ENCODE measurements at places on chromosomes 12 and 14.

DNA sequence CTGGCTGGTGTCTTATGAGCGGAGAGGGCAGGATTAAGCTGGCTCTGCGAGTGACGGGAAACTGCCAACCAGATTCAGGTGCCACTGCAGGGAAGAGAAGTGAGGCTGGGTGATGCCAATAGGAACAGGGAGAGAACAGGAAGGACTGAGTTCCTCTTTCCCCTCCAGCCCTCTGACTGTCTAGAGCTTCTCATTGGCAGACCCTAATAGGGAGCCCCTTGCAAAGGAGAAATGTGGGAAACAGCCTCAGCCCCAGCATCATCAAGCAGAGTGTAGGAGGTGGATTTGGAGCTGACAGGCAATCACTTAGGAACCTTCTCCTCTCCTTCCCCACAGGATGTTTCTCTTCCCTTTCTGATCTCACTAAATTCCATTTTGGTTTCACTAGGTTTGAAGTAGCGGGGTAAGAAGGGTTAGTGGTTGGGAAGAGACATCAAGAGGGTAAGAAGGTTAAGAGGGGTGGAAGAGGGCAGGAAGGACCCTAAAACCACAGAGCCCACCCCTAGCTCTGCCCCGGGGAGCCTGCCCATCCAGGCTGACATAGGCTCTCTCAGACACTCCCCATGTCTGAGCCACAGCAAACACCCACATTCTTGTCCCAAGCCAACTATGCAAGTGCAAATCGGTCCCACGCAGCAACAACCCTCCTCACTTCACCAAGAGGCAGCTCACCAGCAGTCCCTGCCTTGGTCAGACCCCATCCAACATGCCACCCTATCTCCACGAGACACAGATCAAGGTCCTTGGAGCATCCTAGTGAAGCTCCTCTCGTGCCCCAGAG, 111.1 kb downstream of the STAB2 start:
- no peak for DNase-seq

DNA sequence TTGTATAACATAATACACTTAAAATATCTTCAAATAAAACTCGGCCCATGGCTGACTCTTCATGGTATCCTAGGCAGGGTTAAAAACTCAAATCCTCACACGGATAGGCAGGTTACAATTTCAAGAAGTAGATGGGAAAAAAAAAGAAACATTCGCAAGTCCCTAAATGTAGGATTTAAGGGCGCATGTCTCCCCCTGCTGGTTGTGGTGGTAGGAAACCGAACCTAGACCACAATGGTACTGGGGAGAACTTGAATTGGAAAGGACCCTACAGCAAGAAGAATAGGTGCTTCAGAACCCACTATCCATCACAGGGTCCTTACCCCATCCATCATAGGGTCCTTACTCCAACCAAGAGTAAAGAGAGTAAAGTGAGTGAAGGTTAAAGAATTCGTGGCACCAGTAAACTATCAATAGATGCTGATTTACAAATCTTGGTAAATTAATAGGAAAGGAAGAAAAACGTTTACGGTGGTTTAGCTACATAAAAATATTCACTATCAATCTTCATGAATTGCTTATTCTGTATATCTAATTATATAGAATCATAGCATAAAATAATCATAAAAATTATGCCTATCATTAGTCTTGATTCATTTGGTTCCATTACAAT, 3.3 kb upstream of the CIPC start:
- DNase-seq: peak; percentile 58

GRCh38 chr12:87344699-87345098, 684.5 kb downstream of the C12orf50 start:
- DNase-seq: no peak

DNA sequence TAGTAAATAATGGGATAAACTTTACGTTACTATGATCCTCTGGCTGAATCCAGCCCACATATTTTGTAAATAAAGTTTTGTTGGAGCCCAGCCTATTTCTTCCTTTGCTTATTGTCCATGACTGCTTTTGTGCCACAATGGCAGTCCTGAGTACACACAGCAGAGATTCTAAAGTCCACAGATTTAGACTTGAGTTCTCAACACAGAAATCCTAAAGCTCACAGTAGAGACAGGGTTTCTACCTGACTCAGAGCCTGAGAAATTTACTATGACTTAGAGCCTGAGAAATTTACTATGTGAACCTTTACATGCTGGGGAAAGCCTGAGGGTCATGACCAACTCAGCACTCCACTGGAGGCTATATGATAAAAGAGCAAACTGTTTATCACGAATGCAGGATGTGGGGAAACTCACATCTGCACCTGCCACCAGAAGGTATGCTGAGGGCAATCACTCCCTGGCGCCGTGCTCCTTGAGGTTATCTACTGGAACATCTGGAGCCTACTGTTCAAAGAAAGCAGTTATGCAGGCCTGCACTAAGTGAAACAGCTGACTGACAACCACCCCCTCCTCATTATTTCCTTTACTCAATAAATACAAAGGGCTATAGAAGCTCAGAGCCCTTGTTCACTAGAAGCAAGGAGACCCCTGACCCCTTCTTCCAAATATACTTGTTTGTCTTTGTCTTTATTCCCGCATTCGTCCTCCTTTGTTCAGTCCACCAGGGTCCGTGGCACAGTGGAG, 52.6 kb upstream of the BICD1 start:
- no peak for DNase-seq

DNA sequence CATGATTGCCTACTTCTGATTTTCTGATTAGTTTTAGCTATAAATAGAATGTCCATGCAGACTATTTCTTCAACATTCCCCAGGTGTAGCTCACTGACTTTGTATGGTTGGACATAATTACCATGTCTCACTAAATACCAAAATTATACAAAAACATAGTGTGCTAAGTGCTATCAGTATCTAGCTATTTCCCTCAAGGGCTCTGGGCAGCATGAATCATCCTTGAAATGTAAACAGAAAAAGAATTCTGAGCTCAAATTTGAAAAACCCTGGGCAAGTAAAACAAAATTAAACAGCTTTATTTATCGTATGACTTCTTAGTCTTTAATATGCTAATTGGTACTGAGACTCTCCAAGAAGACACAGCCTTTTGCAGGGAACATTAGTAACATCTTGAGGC, 82.9 kb downstream of the SPATA7 start:
- no peak for DNase-seq

GRCh38 chr14:99670361-99671234, 13.5 kb upstream of the CYP46A1 start:
- no peak for DNase-seq

- no peak for DNase-seq
These were observed 26.3 kb upstream of the OASL start for GRCh38 chr12:121065345-121065744.

DNA sequence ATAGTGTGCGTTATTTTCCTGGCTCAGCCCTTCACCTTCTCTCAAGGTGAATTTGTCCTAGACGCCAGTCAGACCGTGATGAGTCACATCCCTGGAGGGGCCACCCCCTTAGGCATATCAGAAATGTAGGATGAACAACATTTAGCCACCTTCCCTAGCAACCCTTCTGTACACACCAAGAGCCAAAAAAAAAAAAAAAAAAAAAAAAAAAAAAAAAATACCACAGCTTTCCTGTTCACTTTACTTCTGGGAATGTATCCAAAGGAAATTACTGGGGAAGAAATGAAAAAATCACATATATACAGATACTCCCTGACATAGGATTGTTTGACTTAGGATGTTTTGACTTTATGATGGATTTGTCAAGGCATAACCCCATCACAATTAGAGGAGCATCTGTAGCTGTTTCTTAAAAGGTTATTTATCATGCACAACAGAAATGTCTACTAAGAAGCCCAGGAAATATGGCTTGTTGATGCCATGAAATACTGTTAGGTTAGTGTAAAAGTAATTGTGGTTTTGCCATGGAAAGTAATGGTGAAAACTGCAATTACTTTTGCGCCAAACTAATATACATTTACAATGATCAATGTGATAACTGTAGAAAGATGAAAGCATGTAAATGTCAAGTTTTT, 68.2 kb upstream of the BDKRB2 start:
- DNase-seq: no peak

DNA sequence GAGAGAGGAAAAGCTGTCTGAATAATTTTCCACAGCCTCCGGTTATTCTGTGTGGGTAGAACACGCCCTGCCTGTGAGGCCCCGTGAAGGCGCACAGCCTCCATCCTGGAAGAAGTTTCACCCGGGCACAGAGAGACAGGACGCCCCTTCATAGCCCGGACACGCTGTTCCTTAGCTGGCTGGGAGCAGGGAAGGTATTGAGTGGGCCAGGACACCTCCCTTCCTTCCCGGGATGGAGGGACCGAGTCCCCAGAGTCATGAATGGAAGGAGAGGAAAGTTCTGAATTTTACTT, 135.5 kb downstream of the GCH1 start:
- DNase-seq: no peak

- DNase-seq: no peak
These were observed 166.0 kb downstream of the IPO8 start for GRCh38 chr12:30529489-30530269.

DNA sequence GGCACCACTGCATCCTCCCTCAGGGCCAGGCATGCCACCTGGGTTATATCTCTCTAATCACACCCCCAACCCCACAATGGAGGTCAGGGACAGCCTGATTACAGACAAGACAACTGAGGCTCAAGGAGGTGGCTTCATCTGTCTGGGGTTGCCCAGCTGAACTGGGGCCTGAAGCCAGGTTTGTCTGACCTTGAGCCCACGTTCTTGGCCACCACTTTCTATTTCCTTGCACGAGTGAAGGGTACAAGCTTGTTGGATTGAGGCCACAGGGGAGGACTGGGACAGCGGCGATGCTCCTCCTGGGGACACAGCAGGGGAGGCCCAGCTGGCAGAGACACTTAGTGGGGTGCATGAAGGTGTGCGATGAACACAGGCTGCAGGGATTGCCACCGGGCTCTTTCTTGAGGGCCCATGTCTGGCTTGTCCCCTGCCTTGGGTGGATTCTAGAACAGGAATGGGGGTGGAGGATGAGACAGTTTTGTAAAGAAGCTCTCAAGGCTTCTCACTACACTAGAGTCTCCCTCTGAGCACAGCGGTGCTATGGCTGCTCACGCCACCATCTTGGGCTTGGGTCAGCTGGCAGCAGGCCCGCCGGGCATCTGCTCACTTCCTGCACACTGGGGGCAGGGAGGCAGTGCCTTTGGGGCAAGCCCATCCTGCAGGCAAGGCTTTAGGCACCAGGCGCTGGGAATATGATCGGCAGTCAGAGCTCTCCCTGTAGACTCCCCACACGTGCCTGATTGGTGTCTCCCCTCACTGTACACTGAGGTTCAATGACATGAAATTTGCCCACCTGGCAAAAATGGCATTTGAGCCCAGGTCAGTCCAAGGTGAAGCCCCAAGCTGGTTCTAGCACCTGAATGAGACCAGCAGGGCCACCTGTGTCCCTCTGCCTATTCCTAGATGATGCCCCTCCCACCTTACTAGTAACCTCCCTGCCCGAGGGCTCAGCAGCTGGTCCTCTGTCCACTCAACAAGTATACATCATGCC, 16.0 kb downstream of the RITA1 start:
- DNase-seq: no peak

DNA sequence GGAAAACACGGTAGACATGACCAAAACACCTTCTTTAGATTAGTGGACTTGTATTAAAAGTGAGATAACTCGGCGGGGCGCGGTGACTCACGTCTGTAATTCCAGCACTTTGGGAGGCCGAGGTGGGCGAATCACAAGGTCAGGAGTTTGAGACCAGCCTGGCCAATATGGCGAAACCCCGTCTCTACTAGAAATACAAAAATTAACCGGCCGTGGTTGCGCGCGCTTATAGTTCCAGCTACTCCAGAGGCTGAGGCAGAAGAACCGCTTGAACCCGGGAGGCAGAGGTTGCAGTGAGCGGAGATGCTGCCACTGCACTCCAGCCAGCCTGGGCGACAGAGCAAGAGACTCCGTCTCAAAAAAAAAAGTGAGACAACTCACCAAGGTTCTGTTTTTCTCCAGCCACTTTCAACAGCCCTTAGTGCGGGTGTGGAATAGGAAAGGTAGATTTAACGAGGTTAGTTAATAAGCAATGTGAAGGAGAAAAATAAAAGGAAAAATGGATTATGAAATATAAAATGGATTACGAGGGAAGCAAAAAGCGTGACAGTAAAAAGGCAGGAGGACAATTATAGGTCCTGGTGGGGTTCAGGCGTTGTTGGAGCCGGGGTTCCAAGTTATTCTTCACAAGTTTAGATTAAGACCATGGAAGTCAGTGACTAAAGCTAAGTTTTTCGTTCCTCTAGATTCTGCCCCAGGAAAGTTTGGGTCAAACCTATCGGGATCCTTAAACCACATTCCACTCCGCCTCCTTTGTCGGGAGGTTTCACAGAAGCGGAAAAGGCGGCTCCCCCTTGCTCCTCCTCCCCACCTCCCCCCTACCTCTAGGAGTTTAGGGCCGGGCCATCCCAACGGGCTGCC, 534 bp downstream of the PPP2R3C start:
- no peak for DNase-seq

GRCh38 chr14:61498811-61499210, 177.4 kb downstream of the PRKCH start:
- no peak for DNase-seq

DNA sequence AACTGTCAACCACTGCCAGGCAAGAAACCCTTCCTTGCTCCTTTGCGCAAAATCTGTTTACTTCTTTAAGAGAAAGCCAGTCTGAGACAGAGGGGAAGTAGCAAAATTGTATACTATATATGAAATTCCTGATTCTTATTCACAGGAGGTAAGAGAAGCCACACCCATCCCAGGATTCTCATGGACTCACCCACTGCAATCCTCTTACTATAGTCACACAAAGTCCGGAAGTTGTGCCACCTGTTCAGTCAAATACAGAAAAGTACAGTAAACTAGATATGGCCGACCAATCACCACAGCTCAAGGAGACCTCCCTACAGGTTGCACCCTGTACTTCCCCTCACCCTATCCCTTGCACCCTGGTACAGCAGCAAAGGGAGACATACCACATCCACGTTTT, 2.9 kb downstream of the PRMT5 start:
- peak; percentile 75 for DNase-seq

DNA sequence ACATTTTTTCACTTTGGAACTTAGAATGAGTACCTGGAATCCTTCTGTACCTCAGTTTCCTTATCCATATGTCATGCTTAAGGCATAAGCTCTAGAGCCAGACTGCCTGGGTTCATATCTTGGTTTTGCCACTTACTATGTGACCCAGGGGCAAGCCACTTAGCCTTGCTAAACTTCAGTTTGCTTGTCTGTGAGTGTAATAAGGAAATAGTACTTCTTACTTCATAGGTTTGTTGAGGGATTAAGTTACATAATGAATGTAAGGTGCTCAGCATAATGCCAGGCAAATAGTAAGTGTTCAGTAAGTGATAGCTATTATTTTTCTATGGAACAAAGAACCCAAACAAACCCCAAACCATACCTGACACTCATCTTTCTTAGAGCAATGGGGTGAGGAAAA, 225.1 kb downstream of the BCAT1 start:
- no peak for DNase-seq

DNA sequence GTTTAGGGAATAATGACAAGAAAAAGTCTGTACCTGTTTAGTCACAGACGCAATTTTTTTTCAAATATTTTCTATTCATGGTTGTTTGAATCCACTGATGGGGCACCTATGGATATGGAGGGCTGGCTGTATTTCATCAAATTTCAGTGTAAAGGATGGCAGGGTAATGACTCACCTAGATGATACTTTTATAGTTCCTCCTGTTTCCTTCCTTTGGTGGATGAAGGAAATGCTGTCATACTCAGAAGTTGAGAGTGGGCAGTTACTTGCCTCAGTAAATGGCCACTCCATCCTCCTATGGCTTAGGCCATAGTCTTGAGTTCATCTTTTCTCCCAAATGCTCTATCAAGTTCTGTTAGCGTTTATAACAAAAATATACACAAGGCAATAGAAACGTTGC, 18.9 kb upstream of the C12orf71 start:
- no peak for DNase-seq
